HuH-7 (cell line): ENCODE measurements at places on chromosomes 2 and 18.

- no peak for DNase-seq
Measured at GRCh38 chr18:78561757-78562510, 417.7 kb upstream of the SALL3 start.

GRCh38 chr2:105912081-105912480 is 167.4 kb downstream of the NCK2 start:
- DNase-seq: no peak

GRCh38 chr18:57657542-57657941 is 35.9 kb upstream of the NARS1 start:
- no peak for DNase-seq

DNA sequence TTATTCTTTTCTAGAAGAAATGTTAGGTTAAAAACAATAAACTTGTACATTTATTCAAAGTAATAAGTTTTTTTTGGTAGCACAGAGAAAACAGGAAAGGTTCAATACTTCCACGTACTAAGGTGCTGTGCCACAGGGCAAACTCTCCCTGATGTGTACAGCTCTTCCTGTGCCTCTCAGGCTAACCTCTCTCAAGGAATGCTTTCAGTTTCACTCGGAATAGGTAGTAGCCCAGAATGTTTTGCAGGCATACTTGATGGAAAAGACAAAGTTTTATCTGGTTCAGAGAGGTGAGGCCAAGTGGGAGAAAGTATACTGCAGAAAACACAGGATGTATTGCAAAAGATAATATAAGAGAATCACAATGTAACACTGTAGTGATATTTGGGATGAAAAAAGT is 171.0 kb upstream of the ZFP36L2 start:
- no peak for DNase-seq

DNA sequence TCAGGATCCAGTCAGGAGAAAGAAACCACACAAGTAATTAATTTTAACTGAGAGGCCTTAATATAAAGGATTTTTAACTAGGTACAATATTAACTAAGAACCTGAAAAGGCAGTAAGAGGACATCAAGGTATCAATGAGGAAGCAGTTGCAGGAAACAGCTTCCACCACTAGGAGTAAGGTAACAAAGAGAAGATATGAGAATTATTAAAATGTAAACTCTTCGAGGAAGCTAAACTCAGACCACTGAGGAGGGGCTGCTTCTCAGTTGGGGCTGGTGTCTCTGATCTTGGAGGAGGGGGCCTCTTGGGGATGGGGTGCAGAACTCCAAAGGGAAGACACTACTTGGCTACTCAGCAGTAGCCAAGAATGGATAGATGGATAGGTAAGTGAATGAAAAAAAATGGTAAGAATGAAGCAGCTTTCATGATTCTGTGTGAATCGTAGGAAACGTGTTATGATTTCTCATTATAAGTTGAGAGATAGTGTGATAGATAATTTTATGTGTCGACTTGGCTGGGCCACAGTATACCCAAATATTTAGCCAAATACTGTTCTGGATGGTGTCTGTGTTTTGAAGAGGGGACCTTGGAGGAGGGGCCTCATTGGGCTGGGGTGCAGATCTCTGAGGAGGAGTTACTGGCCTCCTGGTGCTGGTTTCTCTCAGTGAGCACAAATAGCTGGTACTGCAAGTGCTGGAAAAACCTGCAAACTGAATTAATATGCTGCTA is 547.7 kb upstream of the LRRTM1 start:
- no peak for DNase-seq

- DNase-seq: no peak
Measured at GRCh38 chr2:219475278-219475677, 23.4 kb upstream of the GMPPA start.

DNA sequence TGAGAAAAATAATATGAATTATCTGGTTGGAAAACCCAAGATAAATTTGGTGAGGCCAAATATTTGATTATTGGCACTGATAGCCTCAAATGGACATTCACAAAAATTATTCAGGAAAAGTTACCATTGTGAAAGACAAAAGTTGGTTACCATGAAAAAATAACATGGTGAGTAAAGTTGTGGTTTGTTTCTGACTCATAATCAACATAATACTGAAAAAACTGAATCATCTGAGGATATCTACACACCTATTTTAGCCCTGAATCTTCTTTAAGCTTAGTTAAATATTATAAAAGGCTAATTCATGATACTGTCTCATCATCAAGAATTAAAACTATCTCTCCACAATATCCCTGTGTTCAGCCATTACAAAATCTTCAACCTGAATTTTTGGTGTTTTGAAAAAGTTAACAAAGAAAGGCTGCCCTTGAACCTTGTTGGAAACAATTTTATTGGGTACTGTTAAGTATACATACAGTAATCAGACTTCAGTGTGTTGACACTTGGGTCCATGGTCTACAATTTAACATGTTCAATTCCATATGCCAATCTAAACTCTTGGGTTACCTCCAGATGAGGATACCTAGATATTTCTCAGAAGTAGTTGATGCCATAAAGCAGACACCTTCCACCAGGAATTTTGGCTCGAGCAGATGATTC is 607.5 kb upstream of the SLC39A10 start:
- no peak for DNase-seq

DNA sequence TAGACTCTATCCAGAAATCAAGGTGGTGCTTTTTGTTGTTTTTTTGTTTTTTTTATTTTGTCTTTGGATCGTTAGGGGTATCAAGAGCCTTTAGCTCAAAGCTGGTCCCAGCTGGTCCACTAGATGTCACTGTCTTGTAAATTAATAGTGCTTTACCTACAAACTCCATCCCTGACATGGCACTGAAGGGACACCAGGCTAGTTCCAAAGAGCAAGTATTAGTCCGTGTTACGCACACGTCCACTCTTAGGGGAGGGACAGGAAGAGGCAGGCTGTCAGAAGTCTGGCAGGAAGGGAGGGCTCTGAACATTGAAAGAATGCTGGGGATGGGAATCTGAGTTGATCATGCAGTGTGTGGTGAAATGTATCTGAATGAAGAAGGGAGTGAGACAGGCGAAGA is 85.9 kb upstream of the CCBE1 start:
- DNase-seq: peak; percentile 46
